ENCODE measurements at places on chromosomes 13 and 19.

- no peak for DNase-seq
Measured at GRCh38 chr13:42484386-42484785, 89.6 kb upstream of the TNFSF11 start.

DNA sequence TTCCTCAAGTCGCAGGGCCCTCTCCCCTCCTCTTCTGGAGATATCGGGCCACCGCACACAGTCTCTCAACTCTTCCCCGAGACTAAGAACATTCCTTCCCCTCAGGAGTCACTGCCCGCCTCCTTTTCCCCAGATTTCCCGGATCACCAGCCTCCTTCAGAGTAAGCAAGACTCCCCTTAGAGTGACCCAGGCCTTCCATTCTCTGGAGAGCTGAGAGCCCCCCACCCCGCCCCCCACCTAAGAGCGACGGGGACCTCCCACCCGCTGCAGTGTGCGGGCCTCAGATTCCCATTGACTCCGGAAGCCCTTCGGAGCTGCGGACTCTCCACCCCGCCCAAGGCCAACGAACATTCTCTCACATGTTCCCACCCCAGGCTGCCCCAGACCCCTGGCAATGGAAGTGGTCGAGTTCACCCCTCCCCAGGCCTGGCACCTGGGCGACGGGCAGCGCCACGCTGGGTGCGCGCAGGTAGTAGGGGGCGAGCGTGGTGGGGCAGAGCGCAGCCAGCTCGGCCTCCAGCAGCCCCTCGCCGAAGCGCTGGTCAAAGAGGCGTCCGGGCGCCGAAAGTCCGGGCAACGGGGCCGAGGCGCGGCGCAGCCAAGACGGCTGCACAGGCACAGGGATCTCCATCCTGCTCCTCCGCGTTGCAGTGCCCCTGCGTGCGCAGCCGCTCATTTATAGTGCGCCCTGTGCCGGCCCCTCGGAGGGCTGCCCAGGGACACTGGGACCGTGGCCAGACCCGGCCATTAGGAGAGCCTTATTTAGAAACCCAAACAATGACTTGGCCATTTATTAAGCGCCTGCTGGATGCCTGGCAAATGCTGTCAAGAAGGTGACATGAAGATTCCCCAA, at the start of gene HSPB6:
HSPB6 (minus strand) TSS at position 653 of the 854 bp plus-strand sequence; CDS start at position 632, 21 bp downstream.
- DNase-seq, result no peak

- DNase-seq, result no peak
Measured at GRCh38 chr19:3135961-3136683, at the start of gene GNA15. Gene GNA15, plus strand, starts transcription at chr19:3136033. Its CDS starts 418 bp downstream, at chr19:3136451.

DNA sequence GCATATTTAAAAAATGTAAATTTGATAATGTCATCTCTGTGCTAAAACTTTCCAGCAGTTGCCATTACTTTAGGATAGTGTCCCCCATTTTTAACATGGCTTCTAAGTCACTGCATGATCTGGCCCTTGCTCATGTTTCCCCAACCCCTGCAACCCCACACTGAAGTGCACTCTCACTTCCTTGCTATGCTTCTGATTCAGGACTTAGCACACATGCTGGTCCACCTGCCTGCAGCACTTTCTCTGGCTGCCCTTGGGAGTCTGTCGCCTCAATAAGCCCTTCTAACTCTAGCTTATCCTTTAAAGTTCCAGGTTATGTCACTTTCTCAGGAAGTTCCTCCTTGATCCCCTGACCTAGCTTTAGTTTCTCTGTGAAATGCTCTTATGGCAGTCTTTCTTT, 241.0 kb downstream of the POSTN start:
- DNase-seq, result no peak

GRCh38 chr13:29903996-29904395, 53.6 kb upstream of the UBL3 start:
- DNase-seq, result no peak

DNA sequence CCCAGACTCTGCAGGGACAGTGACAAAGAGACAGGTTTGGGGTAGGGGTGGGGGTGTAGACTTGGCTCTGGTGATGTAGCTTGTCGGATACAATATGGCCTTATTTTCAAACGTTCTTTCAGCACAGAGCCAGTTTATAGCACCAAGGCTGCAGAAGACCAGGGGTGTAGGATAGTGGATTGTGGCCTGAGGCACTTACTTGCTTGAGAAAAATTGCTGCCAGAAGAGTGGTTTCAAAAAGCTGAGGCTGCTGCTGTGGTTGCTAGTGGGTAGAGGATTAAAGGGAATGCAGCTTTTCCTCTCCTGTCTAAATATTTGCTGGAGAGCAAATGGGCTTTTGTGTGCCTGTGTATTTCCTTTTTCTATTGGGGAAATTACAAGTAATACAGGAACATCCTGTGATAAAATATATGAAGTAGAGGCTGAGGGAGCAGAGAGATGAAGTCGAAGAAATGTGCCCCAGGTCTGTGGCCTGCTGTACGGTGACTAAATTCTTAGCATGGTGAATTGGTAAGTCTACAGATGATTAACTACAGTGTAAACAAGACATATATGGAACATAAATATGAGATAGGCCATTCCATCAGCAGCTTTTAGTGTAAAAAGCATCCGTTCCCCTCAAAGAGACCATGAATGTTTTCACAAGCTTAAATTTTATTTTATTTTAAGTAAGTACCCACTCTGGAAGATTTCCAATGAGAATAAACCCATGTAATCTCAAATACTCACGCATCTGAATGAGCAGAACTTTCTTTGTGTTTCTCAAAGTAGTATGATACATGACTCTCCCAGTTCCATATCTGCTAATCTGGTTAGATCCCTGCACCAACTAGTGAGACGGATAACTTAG, 112.9 kb downstream of the LRCH1 start:
- DNase-seq, result peak; percentile 67

DNA sequence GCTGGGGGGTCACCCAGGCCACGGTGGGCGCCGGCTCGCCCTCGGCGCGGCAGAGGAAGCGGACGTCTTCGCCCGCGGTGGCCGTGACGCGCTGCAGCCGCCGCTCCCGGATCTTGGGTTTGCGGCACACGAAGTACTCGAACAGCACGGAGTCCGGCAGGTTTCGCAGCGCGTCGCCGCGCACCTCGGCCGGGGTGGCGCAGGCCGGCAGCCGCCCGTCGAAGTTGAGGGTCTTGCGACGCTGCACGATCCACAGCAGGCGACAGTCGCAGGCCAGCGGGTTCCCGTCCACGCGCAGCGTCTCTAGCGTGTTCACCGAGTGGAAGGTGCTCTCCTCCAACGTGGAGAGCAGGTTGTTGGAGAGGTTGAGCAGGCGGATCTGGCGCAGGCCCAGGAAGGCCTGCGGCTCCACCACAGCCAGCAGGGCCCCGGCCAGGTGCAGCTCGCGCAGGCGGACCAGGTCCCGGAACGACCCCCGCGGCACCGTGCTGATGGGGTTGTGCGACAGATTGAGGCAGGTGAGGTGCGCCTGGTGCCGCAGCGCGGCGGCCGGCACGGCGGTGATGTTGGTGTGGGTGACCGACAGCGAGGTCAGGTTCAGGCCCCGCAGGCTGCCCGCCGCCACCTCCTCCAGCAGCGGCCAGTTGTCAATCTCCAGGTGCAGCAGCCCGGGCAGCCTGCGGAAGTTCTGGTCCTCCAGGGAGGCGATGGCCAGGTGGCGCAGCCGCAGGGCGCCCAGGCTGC, 8.6 kb upstream of the PEAK3 start:
- no peak for DNase-seq

DNA sequence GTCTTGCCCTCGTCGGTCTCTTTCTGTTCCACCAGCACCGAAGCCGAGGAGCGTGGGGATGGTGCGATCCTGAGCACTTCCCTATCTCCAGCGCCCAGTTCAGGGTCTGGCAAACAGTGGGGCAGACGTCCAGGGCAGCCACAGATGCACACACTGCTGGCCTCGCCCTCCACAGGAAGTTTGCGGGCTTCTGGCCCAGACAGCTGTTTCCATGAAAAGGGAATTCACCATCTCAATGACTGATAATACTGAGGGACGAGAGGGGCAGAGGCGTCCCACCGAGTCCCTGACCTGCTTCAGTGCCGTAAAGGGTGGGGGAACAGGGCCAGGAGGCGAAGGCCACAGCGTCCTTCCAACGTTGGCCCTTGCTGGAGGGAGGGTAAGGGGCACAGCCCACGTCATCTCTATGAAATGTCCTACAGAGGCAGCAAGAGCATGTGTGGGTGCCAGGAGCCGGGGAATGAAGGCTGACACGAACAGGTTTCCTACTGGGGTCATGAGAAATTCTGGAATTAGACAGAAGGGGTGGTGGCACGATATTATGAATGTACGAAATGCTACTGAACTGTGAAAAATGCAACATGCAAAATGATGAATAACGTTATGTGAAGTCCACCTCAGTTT, 19.5 kb downstream of the SHC2 start:
- no peak for DNase-seq
